Gastroesophageal sphincter (tissue), 4 donors: ENCODE measurements at places on chromosomes 1 and 21. TPM values are rescaled to one million over a fixed set of nuclear protein-coding genes. Genes with fewer than 3 reads are reported as not detected.
A peak's percentile ranks its signal among the peaks of the same experiment; 100 is the strongest.

RIPK4 gene
- 0.40 TPM for total RNA-seq

GSTM5 gene
- 7.4 TPM for total RNA-seq

C1QA gene
- total RNA-seq, result 453 TPM

FLG gene
- total RNA-seq, result not detected

- ATAC-seq, result no peak
Observed at GRCh38 chr1:38788341-38789336, 70.9 kb downstream of the RRAGC start.

DNA sequence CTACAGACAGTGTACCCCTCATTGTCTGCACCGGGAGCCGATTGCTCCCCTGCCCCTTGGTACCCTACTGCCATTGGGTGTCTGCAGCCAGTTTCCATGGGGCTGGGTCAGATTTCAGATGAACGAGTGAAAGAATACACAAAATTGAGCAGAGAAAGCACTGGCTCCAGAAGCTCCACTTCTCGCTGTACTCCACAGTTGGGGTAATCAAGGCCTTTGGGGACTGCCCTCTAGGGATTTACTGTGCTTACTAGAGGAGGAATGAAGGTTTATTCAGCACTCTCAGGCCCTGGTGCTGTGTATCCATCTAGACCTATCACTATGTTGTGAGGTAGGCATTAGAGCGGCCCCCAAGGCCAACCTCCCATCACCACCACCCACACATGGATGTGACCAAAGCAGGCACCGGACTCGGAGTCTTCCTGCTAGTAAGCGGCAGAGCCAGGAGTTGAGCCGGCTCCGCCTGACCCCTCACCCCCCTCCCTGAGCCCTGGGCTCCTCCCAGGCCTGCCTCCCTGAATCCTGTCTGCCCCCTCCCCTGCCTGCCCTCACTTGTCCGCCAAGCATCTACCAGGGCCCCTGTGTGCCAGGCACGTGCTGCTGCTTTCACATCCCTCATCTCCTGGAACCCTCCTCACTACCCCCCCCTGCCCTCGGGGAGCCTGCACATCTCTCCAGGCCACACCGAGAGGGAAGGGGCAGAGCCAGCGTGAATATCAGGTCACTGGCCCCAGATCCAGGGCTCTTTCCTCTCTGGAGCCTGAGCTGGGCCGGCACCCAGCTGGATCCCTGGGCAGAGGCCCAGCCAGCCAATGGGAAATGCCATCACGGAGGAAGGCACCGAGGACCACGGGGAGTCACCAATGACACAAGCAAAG is 23.3 kb downstream of the KCNN3 start:
- no peak for ATAC-seq

DNA sequence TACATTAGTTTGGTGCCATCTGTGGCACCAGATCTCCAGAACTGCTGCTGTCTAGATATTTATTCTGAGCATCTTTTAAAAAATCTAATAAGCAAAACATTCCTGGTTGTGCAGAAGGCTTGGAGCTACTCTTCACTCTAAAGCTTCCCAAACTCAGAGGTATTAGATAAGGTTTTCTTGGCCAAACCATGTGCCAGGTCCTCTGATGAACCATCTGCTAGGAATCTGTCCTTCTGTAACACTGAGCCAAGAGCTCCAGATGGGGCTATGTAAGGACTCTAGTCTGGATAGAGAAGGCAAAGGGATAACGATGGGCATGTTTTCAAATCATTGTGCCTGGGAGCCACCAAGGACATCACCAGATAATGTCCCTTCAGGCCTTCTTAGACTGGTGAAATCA is 410.6 kb downstream of the NTNG1 start:
- ATAC-seq, result no peak

DNA sequence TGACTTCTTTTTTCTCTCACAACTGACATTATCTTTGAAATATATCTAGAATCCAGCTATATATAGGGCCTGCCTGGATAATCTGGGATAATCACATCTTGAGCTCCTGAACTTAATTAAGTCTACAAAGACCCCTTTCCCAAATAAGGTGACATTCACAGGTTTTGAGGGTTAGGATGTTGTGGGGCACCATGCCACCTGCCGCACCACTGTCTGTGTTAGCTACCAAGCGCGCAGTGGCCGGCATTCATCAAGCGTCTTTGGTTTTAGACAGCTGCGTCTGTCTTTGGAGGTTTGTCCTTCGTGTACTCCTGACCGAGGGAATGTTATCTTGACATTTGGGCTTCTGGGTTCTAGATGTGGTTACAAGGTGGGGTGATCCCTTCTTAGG is 7.5 kb downstream of the TRAPPC10 start:
- ATAC-seq, result no peak

DNA sequence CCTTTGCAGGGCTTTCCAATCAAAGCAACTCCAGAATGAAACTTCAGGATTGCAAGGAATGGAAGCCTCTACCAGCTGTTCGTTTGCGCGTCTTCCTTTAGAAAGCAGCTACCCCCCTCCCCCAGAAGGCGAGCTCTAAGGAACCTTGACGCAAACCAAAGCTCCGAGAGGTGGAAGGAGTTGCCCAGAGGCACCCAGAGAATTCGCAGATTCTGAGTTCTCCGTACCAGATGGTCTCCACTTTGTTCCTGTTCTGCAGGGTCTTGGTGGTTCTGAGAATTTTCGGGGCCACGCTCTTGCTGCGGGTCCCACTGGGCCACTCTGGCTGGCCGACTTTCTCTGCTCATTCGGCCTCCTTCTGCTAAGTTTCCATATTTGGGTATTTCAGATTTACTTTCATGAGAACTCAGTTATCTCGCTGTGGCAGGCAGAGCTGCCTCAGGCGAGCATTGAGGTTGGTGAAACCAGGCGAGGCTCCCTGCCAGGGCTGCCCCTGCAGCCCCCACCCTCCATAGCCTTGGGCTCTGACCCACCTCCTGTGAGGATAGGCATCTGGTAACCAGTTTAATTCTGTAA is 801 bp downstream of the TRAF5 start:
- ATAC-seq, result peak; percentile 60

GRCh38 chr1:111909030-111909429 is 80.4 kb downstream of the KCND3 start:
- no peak for ATAC-seq

GRCh38 chr1:26978901-26979300 is 14.6 kb upstream of the TRNP1 start:
- no peak for ATAC-seq

DNA sequence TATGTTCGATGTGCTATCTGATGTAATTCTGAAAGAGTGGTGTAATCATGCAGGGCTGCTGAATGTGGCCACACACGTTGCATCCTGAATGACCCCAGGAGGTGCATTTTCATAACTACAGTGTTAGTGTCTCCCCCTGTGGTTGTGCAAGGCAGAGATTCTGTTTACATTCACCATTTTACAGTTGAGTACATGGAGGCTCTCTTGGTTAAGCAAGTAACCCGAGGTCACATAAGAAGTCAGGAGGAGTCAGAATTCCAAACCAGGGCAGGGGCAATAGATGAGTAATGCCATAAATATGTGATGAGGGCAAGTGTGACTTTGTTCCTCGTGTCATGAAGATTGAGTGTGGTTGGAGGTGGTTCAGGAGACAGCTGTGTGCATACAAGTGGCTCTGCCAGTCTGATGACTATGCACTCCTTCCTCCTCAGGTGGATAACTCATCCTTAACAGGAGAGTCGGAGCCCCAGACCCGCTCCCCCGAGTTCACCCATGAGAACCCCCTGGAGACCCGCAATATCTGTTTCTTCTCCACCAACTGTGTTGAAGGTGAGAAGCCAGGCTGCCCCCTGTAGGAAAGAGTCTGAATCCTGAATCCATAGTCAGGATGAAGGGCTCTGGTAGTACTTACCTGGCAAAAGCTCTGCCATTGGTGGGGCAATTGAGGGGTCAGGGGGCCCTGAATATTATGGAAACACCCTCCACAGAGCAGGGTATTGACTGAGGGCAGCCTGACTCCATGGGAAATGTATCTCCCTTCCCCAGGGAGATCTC is 9.3 kb downstream of the ATP1A2 start:
- ATAC-seq, result peak; percentile 90
